HFFc6 (cell line): ENCODE measurements at places on chromosomes 6 and 20. TPM values are rescaled to one million over a fixed set of nuclear protein-coding genes. Genes with fewer than 3 reads are reported as not detected.

Gene PRRT1
- 2.6 to 4.1 TPM (median 3.9 TPM) in 3 replicates for total RNA-seq

Gene GRIK2
- 24.9 to 28.0 TPM (median 27.4 TPM) in 3 replicates for total RNA-seq

Gene MRPL14
- total RNA-seq = 56.6 to 72.2 TPM (median 65.6 TPM) in 3 replicates

Gene PTK6
- total RNA-seq = not detected in 3 replicates

Gene PRKN
- total RNA-seq = not detected in 3 replicates

Gene OR14J1
- not detected in 3 replicates for total RNA-seq

Gene FBXO5
- total RNA-seq = 12.1 to 25.9 TPM (median 21.6 TPM) in 3 replicates

Gene MROH8
- total RNA-seq = 1.4 to 1.8 TPM (median 1.8 TPM) in 3 replicates

Gene PARD6B
- total RNA-seq = 0.30 to 0.80 TPM (median 0.50 TPM) in 3 replicates

Gene FOXC1
- total RNA-seq = 15.9 to 18.0 TPM (median 16.5 TPM) in 3 replicates

Gene KHDC1L
- not detected in 3 replicates for total RNA-seq

GRCh38 chr6:40112350-40112749 is 178.1 kb upstream of the MOCS1 start:
- no peaks in the 10 kb centered on the region for H3K36me3 ChIP-seq
- no peak overlapping the region for H3K4me3 ChIP-seq
- H3K27me3 ChIP-seq = peaks cover 2% of the 10 kb centered on the region; the same call in 1 of the 2 replicates

- peaks cover 11% of the 10 kb centered on the region for H3K27me3 ChIP-seq
- no peak overlapping the region for H3K4me3 ChIP-seq
- no peak for DNase-seq
- H3K27ac ChIP-seq = no peak overlapping the region
- no peaks in the 10 kb centered on the region for H3K4me1 ChIP-seq
Measured at GRCh38 chr20:19648024-19648423, 110.0 kb upstream of the RIN2 start.

GRCh38 chr6:134217798-134218140 is 100.1 kb downstream of the SGK1 start:
- peak overlapping the region; percentile 75 for H3K27ac ChIP-seq
- H3K27me3 ChIP-seq = no peaks in the 10 kb centered on the region
- no peaks in the 10 kb centered on the region for H3K36me3 ChIP-seq

DNA sequence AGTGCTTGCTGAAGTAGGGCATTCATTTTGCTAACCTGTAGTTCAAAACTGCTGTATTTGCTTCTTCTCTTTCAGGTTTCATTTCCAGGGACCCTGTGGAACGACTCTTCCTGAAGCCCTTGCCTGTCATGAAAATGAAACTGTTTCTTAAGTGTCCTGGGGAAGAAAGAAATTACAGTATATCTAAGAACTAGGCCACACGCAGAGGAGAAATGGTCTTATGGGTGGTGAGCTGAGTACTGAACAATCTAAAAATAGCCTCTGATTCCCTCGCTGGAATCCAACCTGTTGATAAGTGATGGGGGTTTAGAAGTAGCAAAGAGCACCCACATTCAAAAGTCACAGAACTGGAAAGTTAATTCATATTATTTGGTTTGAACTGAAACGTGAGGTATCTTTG is 3.4 kb upstream of the NOL7 start:
- H3K27me3 ChIP-seq = no peaks in the 10 kb centered on the region
- peaks cover 16% of the 10 kb centered on the region for H3K36me3 ChIP-seq
- 0 out of 2 replicates have a peak overlapping the region, but pooled peaks have one; percentile 11 for H3K27ac ChIP-seq
- H3K4me3 ChIP-seq = no peak overlapping the region
- H3K4me1 ChIP-seq = peaks cover 19% of the 10 kb centered on the region

GRCh38 chr6:52337633-52338290 is 24.2 kb upstream of the PAQR8 start:
- H3K36me3 ChIP-seq = no peaks in the 10 kb centered on the region
- no peak for DNase-seq
- peaks cover 9% of the 10 kb centered on the region for H3K27me3 ChIP-seq
- H3K4me3 ChIP-seq = no peak overlapping the region

DNA sequence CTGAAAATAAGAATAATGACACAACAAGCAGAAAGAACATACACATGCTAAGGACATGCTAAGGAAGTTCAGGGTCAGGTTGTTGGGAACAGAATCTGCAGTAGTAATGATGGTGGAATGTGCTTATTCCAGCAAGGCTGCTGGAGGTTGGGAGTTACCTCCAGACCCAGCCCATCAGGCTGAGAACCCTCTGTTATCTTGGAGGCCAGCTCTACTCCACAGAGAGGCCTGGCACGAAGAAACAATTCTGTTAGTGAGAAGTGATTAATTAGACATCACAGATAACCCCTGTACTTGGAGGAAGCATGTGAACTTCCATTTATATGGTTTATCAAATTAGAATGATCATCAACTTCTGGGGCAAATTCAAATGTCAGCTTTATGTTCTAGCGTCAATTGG is 22.1 kb upstream of the ARHGAP18 start:
- H3K27me3 ChIP-seq = no peaks in the 10 kb centered on the region
- peaks cover 37% of the 10 kb centered on the region for H3K4me1 ChIP-seq
- no peaks in the 10 kb centered on the region for H3K36me3 ChIP-seq
- no peak overlapping the region for H3K27ac ChIP-seq
- DNase-seq = no peak
- H3K4me3 ChIP-seq = no peak overlapping the region

GRCh38 chr6:40779409-40779808 is 192.2 kb upstream of the LRFN2 start:
- DNase-seq = peak; percentile 80
- no peaks in the 10 kb centered on the region for H3K36me3 ChIP-seq
- H3K27ac ChIP-seq = peak overlapping the region; percentile 80

- no peaks in the 10 kb centered on the region for H3K4me1 ChIP-seq
- no peak overlapping the region for H3K27ac ChIP-seq
- H3K36me3 ChIP-seq = peaks cover under 1% of the 10 kb centered on the region; the same call in 1 of the 2 replicates
- H3K4me3 ChIP-seq = no peak overlapping the region
Measured at GRCh38 chr6:44935693-44936300, 392.3 kb upstream of the RUNX2 start.

GRCh38 chr6:9370480-9370879 is 935.1 kb upstream of the SLC35B3 start:
- H3K4me3 ChIP-seq = no peak overlapping the region
- H3K4me1 ChIP-seq = no peaks in the 10 kb centered on the region
- H3K27ac ChIP-seq = no peak overlapping the region
- no peaks in the 10 kb centered on the region for H3K36me3 ChIP-seq
- DNase-seq = no peak
- no peaks in the 10 kb centered on the region for H3K27me3 ChIP-seq

- no peaks in the 10 kb centered on the region for H3K36me3 ChIP-seq
- DNase-seq = no peak
- no peak overlapping the region for H3K27ac ChIP-seq
- no peak overlapping the region for H3K4me3 ChIP-seq
Measured at GRCh38 chr6:159089909-159090308, 45.1 kb upstream of the TAGAP start.

DNA sequence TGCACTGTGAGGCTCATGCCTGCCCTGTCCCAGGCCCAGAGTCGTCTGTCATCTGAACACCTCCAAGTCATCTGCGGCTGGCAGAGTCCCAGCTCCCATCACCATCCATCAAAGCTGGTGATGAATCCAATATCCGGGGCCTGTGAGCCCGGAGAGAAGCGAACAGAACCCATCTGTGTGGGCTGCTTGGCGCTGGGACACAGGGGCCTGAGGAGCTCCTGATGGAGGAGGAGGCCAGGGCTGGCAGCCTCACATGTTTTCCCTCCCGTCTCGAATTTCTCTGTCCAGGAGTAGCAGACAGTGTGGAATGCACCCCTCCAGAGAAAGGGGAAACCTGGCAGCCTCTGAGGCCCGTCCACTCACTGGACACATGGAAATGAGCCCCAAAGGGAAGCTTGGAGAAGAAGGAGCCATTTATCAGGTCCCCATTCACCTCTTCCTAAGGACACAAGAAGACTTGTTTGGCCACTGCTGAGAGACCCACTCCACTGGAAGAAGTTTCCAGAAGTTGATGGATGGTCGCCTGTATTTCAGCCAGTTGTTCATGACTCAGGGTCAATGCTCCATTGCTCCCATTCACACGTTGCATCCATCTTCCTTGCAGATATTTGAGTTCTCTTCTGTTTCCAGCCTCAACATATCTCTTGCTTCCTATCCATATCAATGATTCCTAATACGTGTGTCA is 307.5 kb upstream of the SULF2 start:
- no peak for DNase-seq
- H3K27ac ChIP-seq = no peak overlapping the region
- no peak overlapping the region for H3K4me3 ChIP-seq
- no peaks in the 10 kb centered on the region for H3K27me3 ChIP-seq

GRCh38 chr6:135871296-135871695 is 19.8 kb downstream of the PDE7B start:
- H3K4me1 ChIP-seq = peaks cover 56% of the 10 kb centered on the region
- peak; percentile 21 for DNase-seq
- peak overlapping the region; percentile 52; the same call in 1 of the 2 replicates for H3K4me3 ChIP-seq
- no peaks in the 10 kb centered on the region for H3K27me3 ChIP-seq

DNA sequence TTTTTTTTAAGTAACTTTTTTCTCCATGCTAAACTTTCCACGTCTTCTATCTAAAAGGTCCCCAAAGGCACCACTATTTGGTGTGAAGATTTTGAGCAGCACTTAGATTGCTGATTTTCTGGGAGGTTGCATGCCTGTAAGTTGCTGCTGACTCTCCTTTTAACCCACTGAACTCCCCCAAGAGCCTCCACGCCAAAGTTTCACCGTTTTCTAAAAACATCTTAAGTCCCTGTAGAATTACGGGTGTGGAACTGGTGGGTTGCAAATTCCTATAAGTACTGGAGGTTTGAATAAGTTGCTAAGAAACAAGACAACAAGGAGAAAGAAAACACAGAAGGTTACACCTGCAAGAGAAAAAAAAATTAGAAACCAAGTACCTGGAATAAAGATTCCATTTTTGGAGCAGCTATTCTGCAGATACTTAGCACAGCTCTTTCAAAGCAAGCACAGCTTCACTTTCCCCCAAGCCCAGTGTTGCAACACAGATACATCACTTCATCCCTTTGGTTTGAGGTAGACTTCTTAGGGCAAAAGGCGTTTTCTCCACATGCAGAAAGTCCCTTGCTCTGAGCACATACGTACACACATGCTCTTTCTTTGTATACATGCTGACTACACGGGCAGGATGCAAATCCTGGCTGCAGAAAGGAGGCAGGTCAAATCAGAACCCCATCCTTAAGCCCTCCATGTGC is 5.0 kb downstream of the JAG1 start:
- H3K4me3 ChIP-seq = no peak overlapping the region
- H3K27ac ChIP-seq = no peak overlapping the region
- 0 out of 2 replicates have a peak, but pooled peaks cover 3% of the 10 kb centered on the region for H3K36me3 ChIP-seq
- peaks cover 20% of the 10 kb centered on the region for H3K4me1 ChIP-seq
- DNase-seq = no peak

DNA sequence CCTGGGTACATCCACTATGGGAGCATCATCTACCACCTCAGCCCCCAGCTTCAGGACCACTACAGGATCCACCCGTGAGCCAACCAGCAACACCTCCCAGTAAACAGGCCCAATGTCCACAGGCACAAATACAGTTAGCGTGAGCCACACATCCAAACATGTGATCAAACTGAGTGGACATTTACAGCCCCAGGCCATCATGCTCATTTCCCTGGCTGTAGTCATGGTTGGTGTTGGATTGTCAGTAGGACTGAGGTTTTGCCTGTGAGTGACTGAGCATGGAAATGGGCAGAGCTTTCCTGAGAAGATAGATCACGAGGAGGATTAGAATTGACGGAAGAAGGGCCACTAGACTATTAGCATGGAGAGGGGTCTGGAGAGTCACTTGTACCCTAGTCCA is 10.7 kb upstream of the MUC21 start:
- H3K27me3 ChIP-seq = peaks cover 45% of the 10 kb centered on the region
- no peaks in the 10 kb centered on the region for H3K36me3 ChIP-seq
- no peak for DNase-seq
- H3K4me1 ChIP-seq = no peaks in the 10 kb centered on the region
